Activated CD4-positive, alpha-beta memory T cell treated with anti-CD3 and anti-CD28 coated beads, Interleukin-2, amount 10 ng/mL, durations not matched to agents 7 days and 5 days (primary cell): ENCODE measurements at places on chromosomes 6 and 20. TPM values are rescaled to one million over a fixed set of nuclear protein-coding genes. Genes with fewer than 3 reads are reported as not detected.
A peak's percentile ranks its signal among the peaks of the same experiment; 100 is the strongest.

- no peaks in the 10 kb centered on the region for H3K27me3 ChIP-seq
- H3K4me1 ChIP-seq, result no peaks in the 10 kb centered on the region
- H3K36me3 ChIP-seq, result no peaks in the 10 kb centered on the region
- DNase-seq, result no peak
These were observed 90.2 kb downstream of the ANKS1A start for GRCh38 chr6:34979218-34979617.

DNA sequence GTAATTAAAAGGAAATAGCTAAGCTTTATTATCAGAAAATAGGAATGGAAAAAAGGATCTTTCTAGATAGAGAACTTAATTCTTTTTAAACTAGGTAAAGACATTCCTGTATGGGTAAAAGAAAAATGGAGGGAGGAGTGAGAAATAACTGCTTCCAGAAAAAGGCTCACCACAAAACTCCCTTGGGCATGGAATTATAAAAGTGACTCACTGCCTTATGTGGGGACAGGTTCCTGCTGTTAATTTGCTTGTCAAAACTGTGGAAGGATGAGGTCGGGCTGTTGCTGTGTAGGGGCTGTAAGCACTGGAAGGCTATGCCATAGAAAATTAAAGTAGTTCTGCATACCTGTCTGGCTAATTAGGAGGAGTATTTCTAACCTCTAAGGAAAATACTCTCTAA, 158.7 kb downstream of the UBE3D start:
- no peak overlapping the region for H3K27ac ChIP-seq
- no peaks in the 10 kb centered on the region for H3K27me3 ChIP-seq
- no peak overlapping the region for H3K4me3 ChIP-seq
- H3K4me1 ChIP-seq, result no peaks in the 10 kb centered on the region
- no peaks in the 10 kb centered on the region for H3K36me3 ChIP-seq

DNA sequence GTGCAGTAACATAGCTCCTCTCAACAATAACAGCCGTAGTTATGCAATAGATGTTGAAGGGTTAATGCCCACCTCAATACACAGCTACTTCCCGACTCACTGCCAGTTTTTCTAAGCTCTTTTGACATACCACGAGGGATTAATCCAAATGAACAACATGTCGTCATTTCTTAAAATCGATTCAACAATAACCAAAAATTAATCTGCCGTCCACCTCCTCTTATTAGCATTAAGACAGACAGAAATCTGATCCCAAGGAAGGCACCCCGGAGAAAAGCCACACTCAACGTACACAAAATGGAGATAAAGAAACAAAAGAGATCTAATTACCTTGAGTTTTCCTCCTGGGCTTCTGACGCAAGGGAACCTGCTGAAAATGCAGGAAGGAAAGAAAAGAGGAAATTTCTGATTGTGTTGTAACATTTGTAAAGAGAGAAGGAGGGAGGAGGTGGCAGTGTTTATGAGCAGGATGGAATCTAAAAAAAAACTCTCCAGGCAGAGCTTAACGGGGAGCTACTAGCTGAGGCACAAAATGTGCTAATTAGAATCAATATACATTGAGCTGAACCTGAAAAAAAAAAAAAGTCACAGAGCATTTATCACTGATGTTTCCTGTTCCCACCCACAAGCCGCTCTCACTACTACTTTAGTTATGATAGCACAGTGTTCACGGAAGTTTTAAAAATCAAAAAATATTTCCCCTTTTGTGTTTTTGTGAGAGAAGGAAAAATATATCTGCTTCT, 109.3 kb downstream of the IPCEF1 start:
- H3K36me3 ChIP-seq, result peaks cover 27% of the 10 kb centered on the region
- peak; percentile 36 for DNase-seq
- H3K4me3 ChIP-seq, result peak overlapping the region; percentile 84
- H3K27ac ChIP-seq, result peak overlapping the region; percentile 82
- H3K27me3 ChIP-seq, result peaks cover 6% of the 10 kb centered on the region

ESR1 gene
- 1.2 TPM for total RNA-seq

GRCh38 chr6:15257357-15258132, 11.7 kb downstream of the JARID2 start:
- no peak overlapping the region for H3K27ac ChIP-seq
- no peak for DNase-seq
- H3K4me1 ChIP-seq, result peaks cover 93% of the 10 kb centered on the region
- H3K4me3 ChIP-seq, result no peak overlapping the region
- no peaks in the 10 kb centered on the region for H3K27me3 ChIP-seq

- no peak overlapping the region for H3K4me3 ChIP-seq
- peaks cover 39% of the 10 kb centered on the region for H3K4me1 ChIP-seq
- no peaks in the 10 kb centered on the region for H3K27me3 ChIP-seq
- no peak for DNase-seq
These were observed 253.7 kb downstream of the TMEM242 start for GRCh38 chr6:157069585-157069984.

SEL1L2 gene
- not detected for total RNA-seq

DNA sequence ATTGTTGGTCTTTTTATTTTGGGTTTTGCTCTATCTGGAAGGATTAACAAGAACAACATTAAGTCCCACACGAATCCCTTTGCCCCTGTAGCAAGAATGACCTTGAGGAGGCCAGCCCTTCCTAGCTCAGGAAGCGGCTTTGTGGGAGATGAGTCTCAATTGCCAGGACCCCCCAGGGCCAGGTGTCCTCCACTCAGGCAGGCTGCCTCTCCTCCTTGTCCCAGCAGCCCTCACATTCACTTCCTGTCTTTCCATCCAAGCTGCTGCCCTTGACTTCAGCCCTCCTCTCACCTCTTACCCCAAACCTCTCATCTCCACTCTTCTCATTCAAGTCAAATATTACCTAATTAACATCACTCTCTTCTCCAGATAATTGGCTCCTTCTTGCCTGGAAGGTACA, 22.6 kb upstream of the SYNDIG1 start:
- no peak overlapping the region for H3K27ac ChIP-seq
- no peak for DNase-seq
- H3K4me1 ChIP-seq, result no peaks in the 10 kb centered on the region

SPATA25 gene
- total RNA-seq, result 0.30 TPM

DNA sequence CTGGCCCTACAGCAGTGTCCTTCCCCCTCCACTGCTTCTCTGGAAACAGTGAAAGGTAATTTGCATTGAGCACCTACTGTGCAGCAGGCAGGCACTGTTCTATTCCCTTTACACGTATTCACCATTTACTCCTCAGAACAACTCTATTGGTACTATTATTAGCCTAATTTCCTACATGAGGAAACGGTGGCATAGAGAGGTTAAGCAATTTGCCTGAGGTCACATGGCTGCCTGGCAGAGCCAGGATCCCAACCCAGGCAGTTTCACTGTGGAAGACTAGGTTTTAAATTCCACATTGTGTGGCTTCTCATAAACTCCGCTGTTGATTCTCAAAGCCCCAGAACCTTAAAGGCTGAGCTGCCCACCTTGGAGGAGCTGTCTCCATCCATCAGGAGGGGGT, 72.7 kb downstream of the CLIC5 start:
- H3K36me3 ChIP-seq, result peaks cover 3% of the 10 kb centered on the region
- H3K4me3 ChIP-seq, result no peak overlapping the region
- no peaks in the 10 kb centered on the region for H3K4me1 ChIP-seq
- DNase-seq, result no peak
- no peak overlapping the region for H3K27ac ChIP-seq
- no peaks in the 10 kb centered on the region for H3K27me3 ChIP-seq

GDAP1L1 gene
- not detected for total RNA-seq

METTL24 gene
- total RNA-seq, result not detected

DNA sequence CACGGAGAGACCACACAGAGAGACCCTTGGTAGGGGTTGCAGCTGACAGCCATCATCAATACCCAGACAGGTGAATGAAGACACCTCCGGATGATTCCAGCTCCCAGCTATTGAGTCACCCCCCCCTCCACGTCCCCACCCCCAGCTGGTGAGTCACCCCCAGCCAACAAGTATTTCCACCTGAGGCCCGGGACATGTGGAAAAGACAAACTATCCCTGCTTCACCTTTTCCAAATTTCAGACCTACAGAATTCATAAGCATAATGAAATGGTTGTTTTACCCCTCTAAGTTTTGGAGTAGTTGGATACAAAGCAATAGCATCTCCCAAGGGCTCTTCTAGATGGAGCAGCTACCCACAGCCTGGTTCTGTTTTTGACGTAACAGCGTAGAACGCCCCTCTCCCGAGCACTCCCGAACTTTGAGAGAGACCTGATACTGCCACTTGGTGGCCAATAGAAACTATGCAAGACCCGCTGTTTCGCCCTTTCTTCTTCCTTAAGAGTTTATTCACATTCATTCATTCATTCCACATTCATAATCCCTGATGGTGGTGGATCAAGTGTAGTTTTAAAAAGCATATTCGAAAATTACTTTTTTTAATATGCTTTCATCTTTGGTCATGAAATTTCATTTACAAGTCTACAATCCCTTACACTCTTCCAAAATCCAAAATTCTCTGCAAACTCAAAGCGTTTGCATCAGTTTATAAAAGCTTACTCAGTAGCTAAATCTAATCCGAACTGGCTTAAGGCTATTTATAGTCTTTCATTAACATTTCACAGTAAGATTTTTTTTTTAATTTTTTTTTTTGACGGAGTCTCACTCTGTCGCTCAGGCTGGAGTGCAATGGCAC, 15.1 kb upstream of the PPP1R16B start:
- no peak overlapping the region for H3K27ac ChIP-seq
- peaks cover 9% of the 10 kb centered on the region for H3K4me1 ChIP-seq
- no peaks in the 10 kb centered on the region for H3K27me3 ChIP-seq
- no peak overlapping the region for H3K4me3 ChIP-seq

GRCh38 chr6:89079511-89080234, 878 bp upstream of the PNRC1 start:
- H3K4me3 ChIP-seq, result peak overlapping the region; percentile 82
- peaks cover 30% of the 10 kb centered on the region for H3K36me3 ChIP-seq
- H3K27ac ChIP-seq, result peak overlapping the region; percentile 99
- H3K27me3 ChIP-seq, result no peaks in the 10 kb centered on the region
- DNase-seq, result peak; percentile 72
- H3K4me1 ChIP-seq, result peaks cover 28% of the 10 kb centered on the region

- H3K4me1 ChIP-seq, result peaks cover 65% of the 10 kb centered on the region
- peak overlapping the region; percentile 35 for H3K27ac ChIP-seq
- H3K4me3 ChIP-seq, result peak overlapping the region; percentile 32
- peaks cover 86% of the 10 kb centered on the region for H3K27me3 ChIP-seq
- peaks cover 10% of the 10 kb centered on the region for H3K36me3 ChIP-seq
- DNase-seq, result no peak
These were observed 1.6 kb upstream of the OLIG3 start for GRCh38 chr6:137495703-137496336.

CALHM4 gene
- not detected for total RNA-seq

DNA sequence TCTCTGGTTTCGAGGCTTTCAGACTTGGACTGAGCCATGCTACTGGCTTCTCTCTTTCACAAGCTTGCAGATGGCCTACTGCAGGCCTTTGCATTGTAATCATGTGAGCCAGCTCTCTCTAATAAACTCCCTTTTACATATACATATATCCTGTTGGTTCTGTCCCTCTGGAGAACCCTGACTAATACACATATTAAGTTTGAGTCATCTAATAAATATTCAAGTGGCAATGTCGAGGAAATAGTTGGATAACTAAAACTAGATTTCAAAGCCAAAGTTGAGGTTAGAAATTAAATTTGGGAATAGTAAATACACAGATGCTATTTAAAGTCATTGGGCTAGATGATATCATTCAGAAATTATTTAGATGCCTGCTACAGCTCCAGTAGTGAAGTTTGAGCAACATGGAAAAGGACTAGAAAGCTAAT, 1343.4 kb downstream of the GRIK2 start:
- no peaks in the 10 kb centered on the region for H3K27me3 ChIP-seq
- no peaks in the 10 kb centered on the region for H3K4me1 ChIP-seq
- no peaks in the 10 kb centered on the region for H3K36me3 ChIP-seq

GPLD1 gene
- total RNA-seq, result 0.18 TPM

GRCh38 chr6:88989215-88989614, 25.8 kb upstream of the RNGTT start:
- DNase-seq, result no peak
- no peaks in the 10 kb centered on the region for H3K27me3 ChIP-seq
- H3K4me3 ChIP-seq, result no peak overlapping the region

TOMM6 gene
- total RNA-seq, result 126 TPM

DNA sequence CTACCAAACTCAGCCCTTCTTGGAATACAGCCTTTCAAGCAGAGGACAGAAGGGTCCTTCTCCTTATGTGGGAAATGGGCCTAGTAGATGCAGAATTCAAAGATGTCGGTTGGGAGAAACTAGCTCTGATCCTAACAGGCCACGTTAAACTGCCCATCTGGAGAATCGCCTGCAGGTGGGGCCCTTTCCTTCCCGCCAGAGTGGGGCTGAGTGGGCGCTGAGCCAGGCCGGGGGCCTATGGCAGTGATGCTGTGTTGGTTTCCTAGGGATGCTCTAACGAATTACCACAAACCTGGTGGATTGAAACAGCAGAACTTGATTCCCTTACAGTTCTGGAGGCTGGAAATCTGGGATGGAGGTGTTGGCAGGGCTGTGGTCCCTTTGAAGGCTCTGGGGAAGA, 9.1 kb downstream of the MAPK13 start:
- peak overlapping the region; percentile 49 for H3K27ac ChIP-seq
- no peaks in the 10 kb centered on the region for H3K27me3 ChIP-seq
- no peak for DNase-seq
- H3K36me3 ChIP-seq, result peaks cover 53% of the 10 kb centered on the region
- peaks cover 32% of the 10 kb centered on the region for H3K4me1 ChIP-seq
- no peak overlapping the region for H3K4me3 ChIP-seq

MLN gene
- not detected for total RNA-seq

ENPP1 gene
- 0.48 TPM for total RNA-seq

- no peak for DNase-seq
- H3K4me1 ChIP-seq, result peaks cover 4% of the 10 kb centered on the region
- no peaks in the 10 kb centered on the region for H3K36me3 ChIP-seq
- H3K27ac ChIP-seq, result no peak overlapping the region
- H3K4me3 ChIP-seq, result no peak overlapping the region
- H3K27me3 ChIP-seq, result no peaks in the 10 kb centered on the region
These were observed 30.3 kb upstream of the GCM1 start for GRCh38 chr6:53178837-53179432.

- H3K36me3 ChIP-seq, result peaks cover 3% of the 10 kb centered on the region
- no peaks in the 10 kb centered on the region for H3K4me1 ChIP-seq
These were observed 78.2 kb downstream of the TSHZ2 start for GRCh38 chr20:53050338-53050737.

GRCh38 chr6:129583866-129584265, 126.1 kb downstream of the ARHGAP18 start:
- H3K27me3 ChIP-seq, result no peaks in the 10 kb centered on the region
- H3K4me1 ChIP-seq, result no peaks in the 10 kb centered on the region
- no peak for DNase-seq
- no peak overlapping the region for H3K4me3 ChIP-seq
- H3K36me3 ChIP-seq, result peaks cover 7% of the 10 kb centered on the region
- no peak overlapping the region for H3K27ac ChIP-seq

ABHD16B gene
- not detected for total RNA-seq

ARMH2 gene
- total RNA-seq, result 1.2 TPM

GRCh38 chr20:45347936-45348778, at the start of gene SDC4:
Gene SDC4 (minus strand): TSS chr20:45348424. CDS start chr20:45348384, 40 bp downstream.
- peaks cover 4% of the 10 kb centered on the region for H3K36me3 ChIP-seq
- no peaks in the 10 kb centered on the region for H3K27me3 ChIP-seq
- peaks cover 48% of the 10 kb centered on the region for H3K4me1 ChIP-seq
- H3K4me3 ChIP-seq, result peak within 1 kb of the TSS; percentile 86

ETV7 gene
- 20.7 TPM for total RNA-seq

GRCh38 chr20:10059006-10059405, 24.2 kb downstream of the ANKEF1 start:
- no peak overlapping the region for H3K4me3 ChIP-seq
- H3K27ac ChIP-seq, result no peak overlapping the region
- no peaks in the 10 kb centered on the region for H3K27me3 ChIP-seq
